Foreskin keratinocyte (primary cell): ENCODE measurements at places on chromosomes 3 and 15. TPM values are rescaled to one million over a fixed set of nuclear protein-coding genes. Genes with fewer than 3 reads are reported as not detected.

STRIT1 gene
- not detected in 2 replicates for total RNA-seq

SRGAP3 gene
- 16.2 and 17.9 TPM in 2 replicates for total RNA-seq

GLDN gene
- total RNA-seq = not detected in 2 replicates

PP2D1 gene
- total RNA-seq = not detected in 2 replicates

TFDP2 gene
- total RNA-seq = 20.1 and 24.0 TPM in 2 replicates

NPAP1 gene
- total RNA-seq = not detected in 2 replicates

ELP6 gene
- 39.8 and 43.7 TPM in 2 replicates for total RNA-seq

FBN1 gene
- 4.0 and 4.5 TPM in 2 replicates for total RNA-seq

MUC13 gene
- not detected in 2 replicates for total RNA-seq

SPCS1 gene
- 124 and 142 TPM in 2 replicates for total RNA-seq

GOLGA6L9 gene
- 2.5 and 3.8 TPM in 2 replicates for total RNA-seq

PRTG gene
- total RNA-seq = not detected in 2 replicates

C3orf85 gene
- total RNA-seq = not detected in 2 replicates

LACTB gene
- total RNA-seq = 15.0 and 15.8 TPM in 2 replicates

RAB8B gene
- 18.9 and 20.4 TPM in 2 replicates for total RNA-seq

SPSB4 gene
- total RNA-seq = not detected in 2 replicates

TIMP4 gene
- 0.14 TPM in 1 of 2 replicates, not detected in the other for total RNA-seq

SIDT1 gene
- 0.03 and 0.11 TPM in 2 replicates for total RNA-seq

TUSC2 gene
- total RNA-seq = 21.8 and 23.6 TPM in 2 replicates

BMF gene
- 0.07 and 0.34 TPM in 2 replicates for total RNA-seq

STARD9 gene
- 2.2 TPM in 2 replicates for total RNA-seq

PSMA4 gene
- 230 and 242 TPM in 2 replicates for total RNA-seq

SKOR1 gene
- total RNA-seq = not detected in 2 replicates

PLAAT1 gene
- 0.14 and 0.21 TPM in 2 replicates for total RNA-seq

SLC35G2 gene
- 1.8 and 2.2 TPM in 2 replicates for total RNA-seq

CPLX3 gene
- total RNA-seq = not detected in 2 replicates

SPATA12 gene
- 0.03 TPM in 1 of 2 replicates, not detected in the other for total RNA-seq

GJD2 gene
- total RNA-seq = not detected in 2 replicates

WDR93 gene
- total RNA-seq = not detected in 2 replicates

TMOD2 gene
- 8.6 and 9.7 TPM in 2 replicates for total RNA-seq

RTP1 gene
- total RNA-seq = not detected in 2 replicates

NR2E3 gene
- 0.28 and 0.65 TPM in 2 replicates for total RNA-seq

DVL3 gene
- 26.5 and 31.5 TPM in 2 replicates for total RNA-seq

SH2D7 gene
- not detected in 2 replicates for total RNA-seq

ST3GAL6 gene
- total RNA-seq = 1.4 and 2.1 TPM in 2 replicates

EFCC1 gene
- total RNA-seq = not detected in 2 replicates

ESYT3 gene
- total RNA-seq = 0.78 and 0.92 TPM in 2 replicates

TNNC1 gene
- not detected in 2 replicates for total RNA-seq

ILDR1 gene
- 0.07 TPM in 1 of 2 replicates, not detected in the other for total RNA-seq

TNIK gene
- 9.4 and 12.3 TPM in 2 replicates for total RNA-seq

SEMA3B gene
- 1.1 and 2.0 TPM in 2 replicates for total RNA-seq

GRAMD2A gene
- 2.3 and 3.7 TPM in 2 replicates for total RNA-seq

TPRG1 gene
- total RNA-seq = 0.24 and 0.42 TPM in 2 replicates

GOLGA8H gene
- total RNA-seq = 0.10 and 0.11 TPM in 2 replicates

FES gene
- 1.5 and 1.8 TPM in 2 replicates for total RNA-seq

FBXO40 gene
- not detected in 2 replicates for total RNA-seq
